ENCODE measurements at places on chromosomes 4 and X. TPM values are rescaled to one million over a fixed set of nuclear protein-coding genes. Genes with fewer than 3 reads are reported as not detected.

DNA sequence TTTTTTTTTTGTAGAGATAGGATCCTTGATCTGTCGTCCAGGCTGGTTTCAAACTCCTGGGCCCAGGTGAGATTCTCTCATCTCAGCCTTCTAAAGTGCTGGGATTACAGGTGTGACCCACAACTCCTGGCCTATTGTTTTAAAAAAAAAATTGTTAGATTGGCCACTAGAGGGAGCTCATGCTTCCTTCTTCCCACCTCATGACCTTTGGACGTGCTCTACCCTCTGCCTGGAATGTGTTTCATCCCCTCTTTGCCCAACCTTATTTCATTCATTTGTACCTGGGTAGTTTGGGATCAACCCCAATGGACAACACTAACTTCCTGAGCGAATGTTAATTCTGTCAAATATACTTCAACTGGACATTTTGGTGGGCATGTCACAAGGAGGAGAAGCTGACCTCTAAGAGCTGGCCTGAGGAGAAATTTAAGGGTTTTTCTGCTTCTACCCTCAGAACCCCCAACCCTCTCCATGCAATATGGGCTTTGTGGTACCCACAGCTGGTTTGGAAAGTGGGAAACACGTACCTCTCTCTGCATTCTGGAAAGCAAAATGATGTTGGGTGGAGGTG lies 6.4 kb downstream of the PPEF2 start:
- DNase-seq, result no peak

- no peak for DNase-seq
Measured at GRCh38 chr4:128571747-128572146, 237.8 kb upstream of the JADE1 start.

TBX22 gene
- total RNA-seq, result not detected

- DNase-seq, result peak; percentile 85
Measured at GRCh38 chrX:107673933-107674479, 45.7 kb downstream of the PRPS1 start.

GRCh38 chr4:159706704-159707103 lies 603.8 kb downstream of the RAPGEF2 start:
- no peak for DNase-seq

DNA sequence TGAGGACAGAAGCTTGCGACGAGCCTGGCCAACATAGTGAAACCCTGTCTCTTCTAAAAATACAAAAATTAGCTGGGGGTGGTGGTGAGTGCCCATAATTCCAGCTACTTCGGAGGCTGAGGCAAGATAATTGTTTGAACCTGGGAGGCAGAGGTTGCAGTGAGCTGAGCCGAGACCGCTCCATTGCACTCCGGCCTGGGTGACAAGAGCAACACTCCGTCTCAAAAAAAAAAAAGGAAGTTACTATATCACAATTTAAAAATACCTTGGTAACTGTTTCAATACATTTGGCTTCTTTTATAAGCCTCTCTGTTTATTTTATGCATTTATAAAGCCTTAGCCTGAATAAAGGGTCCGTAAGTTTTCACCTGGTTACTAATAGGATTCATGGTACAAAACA lies 46.6 kb upstream of the CHRNA9 start:
- DNase-seq, result no peak

- no peak for DNase-seq
Measured at GRCh38 chr4:76301775-76302162, 4.8 kb upstream of the STBD1 start.

MOB1B gene
- 15.9 TPM for total RNA-seq

GRCh38 chr4:100511896-100512295 lies 5.9 kb downstream of the EMCN start:
- DNase-seq, result no peak

- no peak for DNase-seq
Measured at GRCh38 chr4:8704632-8705031, 112.1 kb downstream of the CPZ start.

DNA sequence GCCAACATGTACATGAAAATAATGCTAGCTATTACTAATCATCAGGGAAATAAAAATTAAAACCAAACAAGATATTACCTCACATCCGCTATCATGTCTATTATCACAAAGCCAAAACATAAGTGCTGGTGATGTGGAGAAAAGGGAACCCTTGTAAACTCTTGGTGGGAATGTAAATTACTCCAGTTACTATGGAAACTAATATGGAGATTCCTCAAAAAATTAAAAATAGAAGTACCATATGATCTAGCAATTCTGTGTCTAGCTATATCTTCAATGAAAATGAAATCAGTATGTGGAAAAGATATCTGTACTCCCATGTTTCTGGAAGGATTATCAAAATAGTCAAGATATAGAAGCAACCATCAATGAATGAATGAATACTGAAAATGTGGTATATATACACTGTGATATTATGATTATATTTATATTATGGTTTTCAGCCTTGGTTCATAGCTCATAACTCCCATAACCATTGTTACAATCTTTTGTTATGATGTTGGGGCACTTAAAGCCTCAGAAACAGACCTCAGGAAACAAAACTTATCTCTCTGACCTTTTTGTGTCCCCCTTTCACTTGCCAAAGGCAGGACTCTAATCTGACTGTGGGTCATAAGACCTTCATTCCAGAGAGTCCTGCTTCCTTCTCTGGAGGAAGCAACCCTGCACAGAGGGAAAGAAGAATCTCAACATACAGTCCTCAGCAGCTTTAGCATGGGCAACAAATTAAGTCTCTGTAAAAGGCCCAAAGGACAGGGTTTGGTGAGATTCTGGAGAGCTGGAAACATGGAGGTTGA lies 933.2 kb downstream of the ADGRL3 start:
- no peak for DNase-seq

GRCh38 chr4:38090455-38091246 lies 130.5 kb downstream of the PTTG2 start:
- no peak for DNase-seq
